Esophagus squamous epithelium (tissue), 5 donors: ENCODE measurements at places on chromosomes 12 and 14.

DNA sequence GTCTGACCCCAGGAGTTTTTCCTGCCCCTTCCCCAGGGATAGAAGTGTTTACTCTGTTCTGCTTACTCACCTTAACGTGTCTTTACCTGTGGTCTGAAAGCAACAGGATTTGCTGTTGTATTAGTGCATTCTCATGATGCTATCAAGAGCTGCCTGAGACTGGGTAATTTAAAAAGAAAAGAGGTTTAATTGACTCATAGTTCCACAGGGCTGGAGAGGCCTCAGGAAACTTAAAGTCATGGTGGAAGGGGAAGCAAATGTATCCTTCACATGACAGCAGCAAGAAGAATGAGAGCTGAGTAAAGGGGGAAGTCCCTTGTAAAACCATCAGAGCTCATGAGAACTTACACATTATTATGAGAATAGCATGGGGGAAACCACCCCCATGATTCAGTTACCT is 240.4 kb downstream of the SNAPC1 start:
- DNase-seq, result no peak

DNA sequence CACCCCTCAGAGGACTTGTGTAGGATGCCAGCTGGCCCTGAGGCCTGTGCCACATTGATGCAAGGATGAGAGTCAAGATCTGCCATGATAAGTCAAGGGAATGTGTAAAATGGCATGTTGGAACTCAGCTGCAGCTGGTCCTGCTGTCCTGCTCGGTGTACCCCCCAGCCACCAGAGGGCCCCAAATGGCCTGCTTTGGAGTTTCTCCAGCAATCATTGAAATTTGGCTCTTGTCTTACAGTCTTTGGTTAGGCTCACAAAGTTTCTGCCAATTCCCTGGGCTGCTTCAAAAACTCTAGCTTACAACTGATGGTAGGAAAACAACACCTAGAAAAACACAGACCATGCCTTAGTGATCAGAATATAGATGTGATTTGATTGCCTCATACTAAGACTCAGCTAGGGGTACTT is 76.8 kb downstream of the HSD17B6 start:
- no peak for DNase-seq

DNA sequence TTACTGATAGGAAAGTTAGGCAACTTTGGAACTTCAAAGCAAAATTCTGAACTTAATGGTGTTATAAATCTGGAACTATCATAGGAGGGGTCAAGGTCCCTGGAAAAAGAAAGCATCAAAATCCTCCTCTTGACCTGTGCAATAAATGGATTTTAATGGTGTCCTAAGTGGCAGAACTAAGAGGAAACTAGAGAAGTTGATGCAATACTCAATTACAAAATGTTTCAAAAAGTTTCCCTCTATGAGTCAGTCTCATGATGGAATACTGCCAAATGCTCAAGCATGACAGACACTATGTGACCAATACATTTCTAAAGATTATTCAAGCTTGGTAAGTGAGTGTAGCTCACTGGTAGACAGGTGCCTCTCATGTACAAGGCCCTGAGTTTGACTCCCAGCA is 47.7 kb upstream of the ERGIC2 start:
- no peak for DNase-seq

DNA sequence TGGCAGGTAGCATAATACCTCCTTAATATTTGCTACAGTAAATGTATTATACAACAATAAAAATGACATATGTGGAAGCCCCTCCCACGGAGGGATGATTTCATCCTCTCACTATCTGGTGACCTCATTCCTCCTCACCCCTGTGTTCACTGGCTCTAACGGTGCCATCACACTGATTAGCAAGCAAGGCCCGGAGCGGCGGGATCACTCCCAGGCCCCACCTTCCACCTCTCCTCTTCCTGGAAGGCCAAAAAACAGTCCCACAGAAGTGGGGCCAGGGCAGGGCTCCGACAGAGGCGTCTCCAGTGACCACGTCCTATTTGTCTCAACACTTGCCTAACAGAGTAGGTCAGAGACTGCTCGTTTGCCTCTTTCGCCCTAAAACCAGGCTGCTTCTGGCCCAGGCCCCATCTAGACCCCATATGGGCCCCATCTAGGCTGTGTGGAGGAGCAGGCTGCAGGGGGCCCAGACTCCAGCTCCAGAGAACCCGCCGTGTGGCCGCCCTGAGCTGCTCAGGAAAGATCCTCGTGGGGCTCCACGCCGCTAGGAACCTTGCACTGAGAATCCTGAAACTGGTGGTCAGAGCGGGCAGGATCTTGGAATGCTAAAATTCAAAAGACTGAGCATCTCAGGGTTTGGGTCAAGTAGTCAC is 3.7 kb downstream of the SELPLG start:
- no peak for DNase-seq

GRCh38 chr12:116353958-116354357 is 76.5 kb upstream of the MED13L start:
- no peak for DNase-seq

DNA sequence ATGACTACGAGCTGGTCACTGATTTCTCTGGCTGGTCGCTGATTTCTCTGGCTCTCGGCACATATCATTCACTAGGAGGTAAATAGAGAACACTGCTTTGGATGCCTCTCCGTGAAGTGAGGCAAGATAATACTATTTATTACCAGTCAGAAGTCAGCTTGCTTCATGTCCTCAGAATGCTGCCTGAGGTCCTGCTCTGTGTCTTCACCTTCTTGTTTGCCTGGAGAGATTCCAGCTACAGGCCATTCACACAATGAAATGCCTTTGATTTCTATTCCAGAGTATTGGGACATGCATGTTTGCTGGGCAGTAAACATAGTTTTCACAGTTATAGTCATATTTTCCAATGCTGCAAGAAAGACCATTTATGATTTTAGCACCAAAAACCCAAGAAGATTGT is 106.7 kb downstream of the AEBP2 start:
- DNase-seq, result no peak

- no peak for DNase-seq
Observed at GRCh38 chr12:52532636-52533035, 12.4 kb upstream of the KRT5 start.

DNA sequence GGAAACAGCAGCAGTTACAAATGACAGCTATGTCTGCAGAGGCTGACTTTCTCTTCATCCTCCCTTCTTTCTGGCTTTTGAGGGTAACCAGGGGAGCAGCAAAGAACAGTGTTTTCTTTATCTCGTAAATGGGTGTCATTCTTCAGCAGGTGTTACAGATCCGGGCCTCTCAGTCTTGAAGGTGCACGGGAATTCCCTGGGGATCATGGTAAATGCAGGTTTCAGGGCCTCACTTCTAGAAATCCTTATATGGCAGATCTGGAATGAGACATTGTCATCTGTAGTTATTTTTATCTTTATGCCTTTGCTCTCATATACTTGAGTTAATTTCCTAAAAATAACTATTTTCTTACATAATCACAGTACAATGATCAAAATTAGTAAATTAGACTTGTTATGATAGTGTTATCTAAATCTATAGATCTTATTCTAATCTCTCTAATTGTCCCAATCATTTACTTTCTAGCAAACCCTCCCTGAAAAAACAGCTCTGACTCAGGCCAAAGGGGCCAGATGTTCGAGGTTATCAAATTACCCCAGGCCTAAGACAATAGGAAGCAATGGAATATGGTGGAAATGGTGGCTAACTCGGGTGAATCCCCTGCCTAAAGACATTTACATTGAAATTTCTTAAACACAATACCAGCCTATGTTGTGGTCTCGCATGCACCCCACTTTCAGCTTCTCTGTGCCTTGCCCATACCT is 145.0 kb downstream of the CAND1 start:
- no peak for DNase-seq

DNA sequence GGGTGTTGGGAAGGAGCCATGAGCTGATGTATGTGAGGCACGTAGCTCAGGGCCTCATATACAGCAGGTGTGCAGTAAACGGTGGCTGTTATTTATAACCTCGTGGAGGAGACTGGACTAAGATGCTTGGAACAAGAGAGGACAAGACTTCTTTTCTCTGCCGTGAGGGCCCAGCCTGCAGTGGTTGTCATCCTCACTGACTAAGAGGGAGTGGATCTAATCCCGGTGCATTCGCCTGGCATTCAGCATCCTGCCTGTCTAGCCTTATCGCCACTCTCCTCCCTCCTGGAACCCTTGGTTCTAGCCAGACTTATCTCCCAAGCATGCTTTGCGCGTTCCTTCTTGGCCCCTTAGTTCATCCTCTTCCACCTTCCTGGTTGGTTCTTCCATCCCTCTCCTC is 3.9 kb downstream of the TSPAN9 start:
- no peak for DNase-seq

GRCh38 chr12:112473056-112473455 is 54.3 kb downstream of the PTPN11 start:
- DNase-seq, result no peak

DNA sequence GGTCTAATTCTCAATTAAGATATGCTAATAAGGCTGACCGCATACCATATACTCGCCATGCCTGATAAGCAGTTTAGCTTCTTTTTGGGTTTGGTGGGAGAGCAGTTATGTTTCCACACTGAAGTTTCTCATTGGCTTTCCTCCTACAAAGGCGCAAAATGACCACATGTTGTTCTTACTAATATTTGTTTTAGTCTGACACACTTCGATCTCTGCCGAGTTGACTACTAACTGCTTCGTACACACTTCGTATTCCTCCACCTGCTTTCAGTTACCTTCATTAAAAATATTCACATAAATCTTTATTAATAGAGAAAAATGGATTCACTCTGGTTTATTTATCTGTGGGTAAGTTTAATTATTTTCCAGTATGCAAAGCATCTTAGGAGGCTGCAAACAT is 41.7 kb downstream of the EMP1 start:
- no peak for DNase-seq

DNA sequence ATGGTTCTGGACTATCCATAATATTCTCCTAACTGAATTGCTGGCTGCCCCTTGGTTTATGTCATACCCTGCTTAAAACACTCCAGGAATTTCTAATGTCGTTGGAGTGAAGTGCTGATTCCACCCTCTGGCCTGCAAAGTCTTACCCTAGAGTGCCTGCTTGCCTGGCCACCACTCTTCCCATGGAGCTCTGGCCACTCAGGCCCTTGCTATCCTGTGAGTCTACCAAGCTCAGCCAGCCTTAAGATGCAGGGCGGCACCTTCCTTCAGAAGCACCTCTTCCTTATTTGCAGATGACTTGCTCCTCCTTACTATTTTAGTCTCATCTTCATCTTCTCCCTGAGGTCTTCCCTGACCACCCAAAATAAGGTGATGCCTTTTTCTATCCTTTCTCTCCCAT is 35.3 kb downstream of the SLC6A15 start:
- no peak for DNase-seq

DNA sequence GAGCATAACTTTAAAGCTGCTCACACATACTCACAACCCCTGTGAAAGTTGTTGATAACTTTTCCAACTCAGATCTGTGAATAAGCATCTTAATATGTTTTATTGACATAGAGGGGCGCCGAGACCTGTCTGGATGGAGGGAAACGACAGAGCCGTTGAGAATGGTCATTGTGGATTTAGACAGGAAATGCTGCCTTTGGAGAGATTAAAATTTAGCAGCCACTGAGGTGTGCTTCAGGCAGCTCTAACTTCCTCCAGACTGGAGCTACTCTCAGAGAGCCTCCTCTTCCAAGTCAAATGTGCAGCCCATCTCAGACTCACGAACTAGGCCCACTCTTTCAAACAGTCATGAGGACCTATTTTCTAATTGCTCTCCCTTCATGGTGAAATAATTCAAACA is 90.9 kb downstream of the RIMBP2 start:
- DNase-seq, result no peak
